ENCODE measurements at places on chromosomes 3 and 15.

DNA sequence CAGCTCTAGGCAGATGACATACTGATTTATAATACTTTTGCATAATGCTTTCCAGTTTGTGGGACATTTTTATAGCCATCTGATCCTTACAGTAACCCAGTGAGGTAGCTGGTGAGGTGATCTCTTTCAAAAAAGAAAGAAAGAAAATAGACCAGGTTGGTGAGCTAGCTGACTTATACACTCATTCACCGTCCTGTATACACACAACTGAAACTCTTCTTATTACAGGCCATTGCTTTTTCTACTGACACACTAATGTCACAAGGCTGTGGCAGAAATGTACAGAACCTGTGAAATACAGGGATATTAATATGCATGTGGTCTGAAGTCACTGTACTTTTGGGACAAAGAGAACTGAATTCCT, 150.2 kb upstream of the BHLHE40 start:
- no peak for DNase-seq

DNA sequence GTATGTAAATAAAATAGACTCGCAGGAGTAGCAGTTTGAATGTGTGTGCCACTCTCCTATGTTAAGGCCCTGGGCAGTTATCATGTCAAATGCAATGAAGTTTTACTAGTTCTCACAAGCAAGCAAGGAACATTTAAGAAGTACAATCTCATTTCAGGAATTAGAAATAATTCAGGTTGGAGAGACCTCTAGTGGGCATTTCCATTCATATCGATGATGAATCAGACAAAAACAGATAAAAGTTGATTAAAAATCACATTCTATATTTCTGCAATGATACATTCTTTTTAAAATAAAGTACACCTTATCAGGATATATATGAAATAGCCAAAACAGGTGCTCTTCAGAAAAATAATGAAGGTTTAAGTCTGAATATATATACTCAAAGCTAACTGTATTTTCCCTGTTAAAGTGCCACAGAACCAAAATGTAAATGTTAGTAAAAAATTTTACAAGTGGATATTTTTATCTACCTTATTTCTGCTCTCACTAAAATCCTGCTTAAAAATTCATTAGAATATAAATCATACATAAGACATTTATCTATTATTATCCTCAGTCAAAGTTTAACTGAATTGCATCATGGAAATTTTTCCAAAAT, 492.4 kb upstream of the FRG2C start:
- DNase-seq, result peak; percentile 1

GRCh38 chr15:99485992-99486370, 79.8 kb upstream of the MEF2A start:
- no peak for DNase-seq

GRCh38 chr3:4821338-4821737, 157.9 kb upstream of the BHLHE40 start:
- DNase-seq, result no peak

GRCh38 chr3:23096041-23096440, 107.1 kb upstream of the UBE2E2 start:
- DNase-seq, result no peak

DNA sequence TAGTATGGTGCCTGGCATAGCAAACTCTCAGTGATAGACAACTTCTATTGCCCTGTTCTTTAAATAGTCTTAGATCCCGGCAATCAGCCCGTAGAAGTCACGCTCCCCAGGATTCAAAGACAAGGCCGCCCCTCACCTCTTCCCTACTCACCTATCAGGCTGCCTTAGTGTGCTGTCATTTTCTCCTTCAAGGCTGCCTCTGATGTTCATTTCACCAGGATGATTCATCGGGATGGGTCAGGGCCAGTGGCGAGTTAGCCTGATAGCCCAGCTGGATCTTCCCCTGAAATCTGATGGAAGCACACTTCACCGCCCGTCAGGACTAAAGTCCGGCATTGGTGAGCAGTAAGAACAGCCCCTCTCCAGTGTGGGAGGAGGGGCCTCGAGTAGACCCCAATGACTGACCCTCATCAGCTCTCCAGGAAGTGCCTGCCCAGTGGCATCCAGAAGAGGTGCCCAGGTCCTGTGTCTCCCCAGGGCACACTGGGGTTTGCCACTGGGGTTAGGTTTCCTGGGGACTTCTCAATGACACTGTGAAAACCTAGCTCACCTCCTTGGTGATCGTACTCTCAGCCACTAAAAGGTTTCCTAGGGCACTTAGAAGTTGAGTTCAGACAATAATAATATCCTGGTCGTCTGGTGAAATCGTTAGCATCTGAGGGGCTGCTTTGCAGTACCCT, 37.5 kb downstream of the TPM1 start:
- no peak for DNase-seq

- no peak for DNase-seq
Measured at GRCh38 chr15:80503319-80503952, 99.3 kb downstream of the ARNT2 start.

GRCh38 chr3:162597226-162597625, 1100.6 kb downstream of the OTOL1 start:
- no peak for DNase-seq

DNA sequence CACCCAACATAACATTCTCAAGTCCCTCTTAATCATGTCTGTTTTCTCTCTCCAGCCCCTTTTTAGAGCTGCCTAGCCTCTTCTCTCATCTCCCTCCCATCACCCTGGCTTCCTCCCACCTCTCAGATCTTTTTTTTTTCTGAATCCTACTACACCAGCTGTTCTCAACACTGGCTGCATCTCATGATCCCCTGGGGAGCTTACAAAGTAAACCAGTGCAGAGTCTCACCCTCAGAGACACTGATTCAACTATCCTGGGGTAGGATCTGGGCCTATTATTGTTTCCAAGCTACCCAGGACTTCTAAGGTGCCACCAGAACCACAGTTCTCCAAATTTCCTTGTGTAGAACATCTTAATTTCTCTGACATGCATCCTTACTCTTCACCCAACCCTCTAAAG, 50.3 kb upstream of the ACAN start:
- DNase-seq, result no peak

DNA sequence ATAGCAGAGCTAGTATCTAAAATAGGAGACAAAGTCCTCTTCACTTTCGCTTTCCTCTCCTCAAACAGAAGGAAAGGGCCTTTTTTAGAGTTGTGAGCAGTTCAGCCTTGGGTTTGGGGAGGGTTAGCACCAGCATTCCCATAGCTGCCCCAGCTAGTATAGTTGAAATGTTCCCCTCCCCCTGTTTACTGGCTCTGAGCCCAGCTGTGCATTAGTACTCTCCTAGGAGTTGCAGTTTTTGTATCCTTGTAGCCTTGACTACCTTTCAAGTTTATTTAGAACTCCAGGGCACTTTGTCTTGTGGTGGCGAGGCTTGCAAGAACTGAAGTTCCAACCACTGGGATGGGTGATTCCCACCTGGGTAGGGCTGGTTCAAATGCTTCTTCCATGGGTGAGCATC, 245.1 kb upstream of the NAALADL2 start:
- no peak for DNase-seq

DNA sequence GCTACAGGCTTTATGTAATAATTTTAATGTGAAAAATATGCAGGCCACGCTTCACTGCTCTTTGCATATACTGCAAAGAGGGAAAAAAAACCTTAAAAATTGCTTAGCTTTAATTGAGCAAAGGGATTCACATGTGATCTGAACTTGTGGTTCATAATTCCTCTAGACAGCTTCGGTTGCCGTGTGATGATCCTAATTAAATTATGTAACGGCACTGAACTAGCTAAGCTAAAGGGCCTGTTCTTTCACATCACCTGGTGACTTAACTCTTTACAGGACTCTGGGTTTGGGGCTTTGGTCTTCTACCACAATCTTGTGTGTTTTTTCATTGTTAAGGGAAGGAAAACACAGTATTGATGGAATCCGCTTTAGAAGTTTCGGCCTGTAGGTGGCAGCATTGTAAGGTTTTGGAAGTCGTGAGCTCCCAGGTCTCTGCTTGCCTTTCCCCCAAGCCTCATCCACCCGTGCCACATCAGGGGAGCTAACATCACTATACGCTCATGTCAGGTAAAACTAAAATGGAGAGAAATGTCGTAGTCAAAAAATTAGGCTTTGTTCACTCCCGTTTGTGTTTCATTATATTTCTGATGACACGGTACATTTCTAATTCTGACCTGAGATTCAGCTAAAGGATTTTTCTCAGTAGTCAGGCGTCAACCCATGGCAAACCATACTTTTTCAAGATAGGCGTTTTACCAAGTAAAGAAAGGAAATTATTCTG, 205.6 kb upstream of the DPH6 start:
- DNase-seq, result peak; percentile 64

DNA sequence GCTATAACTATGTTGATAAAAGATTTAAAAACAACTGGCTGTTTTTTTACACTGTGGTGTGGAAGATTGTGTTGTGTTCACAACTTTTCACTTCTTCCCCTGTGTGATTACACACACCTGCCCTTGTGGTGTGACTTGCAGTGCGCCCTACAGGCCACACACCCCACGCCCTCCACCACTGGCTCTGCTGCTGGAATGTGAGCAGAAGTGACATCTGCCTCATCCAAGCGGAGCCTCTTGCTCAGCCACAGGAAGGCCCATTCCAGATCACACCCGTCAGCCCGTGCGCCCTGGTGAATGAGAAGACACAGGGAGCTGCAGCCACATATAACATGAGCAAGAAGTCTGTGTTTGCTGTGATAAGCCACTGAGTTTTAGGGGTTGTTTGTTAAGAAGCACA, 7.0 kb downstream of the CCR2 start:
- no peak for DNase-seq

GRCh38 chr3:16252988-16253387, 11.8 kb downstream of the DPH3 start:
- no peak for DNase-seq

GRCh38 chr15:34722439-34722836, 32.4 kb downstream of the GJD2 start:
- no peak for DNase-seq

GRCh38 chr3:50675179-50676030, 678 bp downstream of the DOCK3 start:
- no peak for DNase-seq

DNA sequence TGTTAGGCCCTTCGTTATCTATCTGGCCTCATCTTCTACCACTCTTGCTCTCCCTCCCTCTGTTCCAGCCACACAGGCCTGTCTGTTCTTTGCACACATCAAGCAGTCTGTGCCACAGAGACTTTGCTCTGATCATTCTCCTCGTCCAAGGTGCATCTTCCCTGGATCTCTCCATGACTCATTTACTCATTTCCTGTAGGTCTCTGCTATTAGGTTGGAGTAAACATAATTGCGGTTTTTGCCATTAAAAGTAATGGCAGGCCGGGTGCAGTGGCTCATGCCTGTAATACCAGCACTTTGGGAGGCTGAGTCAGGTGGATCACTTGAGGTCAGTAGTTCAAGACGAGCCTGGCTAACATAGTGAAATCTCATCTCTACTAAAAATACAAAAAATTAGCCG, 9.5 kb upstream of the C3orf49 start:
- DNase-seq, result no peak

- no peak for DNase-seq
Measured at GRCh38 chr3:127788451-127788909, 33.8 kb downstream of the MGLL start.

GRCh38 chr3:179961703-179962078, 75.0 kb downstream of the PEX5L start:
- DNase-seq, result peak; percentile 86

DNA sequence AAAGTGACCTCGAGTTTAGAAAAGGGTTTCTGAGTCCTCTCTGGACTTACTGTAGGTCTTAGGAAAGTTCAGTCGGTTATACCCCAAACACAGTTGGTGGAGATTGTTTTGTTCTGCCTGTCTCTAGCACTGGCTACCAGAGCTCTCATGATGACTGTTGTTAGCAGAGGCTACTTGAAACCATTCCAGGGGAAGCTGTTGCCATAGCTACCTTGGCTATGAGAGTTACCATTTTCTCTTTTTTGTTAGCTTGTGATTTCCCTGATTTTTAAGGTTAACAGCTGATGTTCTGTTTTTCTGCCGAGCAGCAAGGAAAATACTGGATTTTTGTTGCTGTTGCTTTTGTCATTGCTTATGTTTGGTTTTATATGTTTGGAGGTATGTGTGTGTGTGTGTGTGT, 26.7 kb downstream of the ABHD2 start:
- peak; percentile 44 for DNase-seq
